ENCODE measurements at places on chromosomes 12 and 14.
A peak's percentile ranks its signal among the peaks of the same experiment; 100 is the strongest.

DNA sequence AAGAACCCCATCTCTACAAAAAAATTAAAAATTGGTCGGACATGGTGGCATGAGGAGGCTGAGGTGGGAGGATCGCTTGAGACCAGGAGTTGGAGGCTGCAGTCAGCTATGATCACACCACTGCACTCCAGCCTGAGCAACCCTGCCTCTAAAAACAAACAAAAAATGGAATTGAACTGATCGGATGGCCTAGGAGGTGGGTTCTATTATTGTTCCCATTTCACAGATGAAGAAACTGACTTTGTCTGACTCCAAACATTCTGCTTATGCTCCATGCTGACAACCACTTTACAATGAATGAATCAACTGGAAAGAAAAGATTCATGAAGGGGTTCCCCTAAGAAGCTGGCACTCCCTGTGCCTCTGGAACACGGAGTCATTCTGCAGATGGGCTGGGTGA, 47.3 kb downstream of the TRPV4 start:
- DNase-seq = no peak

- no peak for DNase-seq
Observed at GRCh38 chr12:64694130-64695040, 64.8 kb downstream of the GNS start.

DNA sequence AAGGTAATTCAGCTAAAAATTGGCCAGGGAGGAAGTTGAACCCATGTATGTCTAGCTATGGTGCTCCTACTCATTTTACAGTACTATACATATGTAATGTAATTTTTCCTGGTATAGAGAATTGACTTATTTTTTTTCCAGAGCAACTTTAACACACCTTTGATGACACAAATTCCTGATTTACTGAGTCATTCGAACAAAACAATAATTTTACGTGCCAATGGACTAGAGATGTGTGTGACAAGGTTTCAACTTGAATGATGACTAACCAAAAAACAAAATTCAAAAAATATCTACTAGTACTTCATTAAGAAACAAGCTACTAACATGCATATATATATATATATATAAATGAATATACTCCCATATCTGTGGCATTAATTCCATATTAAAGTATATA, 180.5 kb downstream of the KITLG start:
- no peak for DNase-seq

DNA sequence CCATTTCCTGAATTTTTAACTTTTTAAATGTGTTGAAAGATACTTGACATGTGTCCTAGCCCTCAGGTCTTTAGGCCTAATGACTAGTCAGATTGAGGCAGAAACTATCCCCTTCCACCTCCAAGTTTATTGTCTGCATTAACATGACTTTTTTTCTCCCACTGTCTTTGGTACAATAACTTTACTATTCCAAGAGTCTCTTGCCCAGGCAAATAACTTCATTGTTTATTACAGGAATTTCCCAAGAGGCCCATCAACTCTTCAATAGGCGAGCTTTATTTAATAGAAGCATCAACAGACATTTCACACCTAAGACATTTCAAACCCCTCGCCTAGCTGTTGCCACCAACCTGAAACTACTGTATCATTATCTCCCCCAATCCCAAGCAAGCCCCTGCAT, 10.7 kb downstream of the NFKBIA start:
- DNase-seq = no peak

DNA sequence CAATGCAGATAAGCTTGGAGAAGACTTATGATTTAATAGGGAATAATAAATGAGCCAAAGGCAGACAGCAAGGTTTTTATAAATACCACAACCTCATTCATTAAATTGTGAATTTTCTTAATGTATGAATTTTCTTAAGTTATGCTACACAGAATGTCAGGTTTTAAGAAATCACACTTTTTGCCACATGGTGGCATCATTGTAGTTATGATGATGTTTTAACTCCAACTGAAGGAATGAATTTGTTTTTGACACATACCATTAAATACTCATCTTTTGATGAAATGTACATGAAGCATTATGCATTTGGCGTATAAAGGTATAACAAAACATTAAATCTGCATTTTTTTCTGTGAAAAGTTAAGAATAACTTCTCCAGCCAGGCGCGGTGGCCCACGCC, 524.1 kb upstream of the FBXO33 start:
- no peak for DNase-seq

- DNase-seq = no peak
Observed at GRCh38 chr14:76080471-76080870, 71.3 kb upstream of the GPATCH2L start.

GRCh38 chr14:65664436-65664835, 251.9 kb downstream of the FUT8 start:
- DNase-seq = no peak

GRCh38 chr12:116712458-116713303, 25.2 kb downstream of the SPRING1 start:
- DNase-seq = no peak

- DNase-seq = no peak
Observed at GRCh38 chr12:19196959-19197630, 67.6 kb downstream of the PLEKHA5 start.

- DNase-seq = no peak
Observed at GRCh38 chr14:45332360-45332988, 79.5 kb upstream of the MIS18BP1 start.

DNA sequence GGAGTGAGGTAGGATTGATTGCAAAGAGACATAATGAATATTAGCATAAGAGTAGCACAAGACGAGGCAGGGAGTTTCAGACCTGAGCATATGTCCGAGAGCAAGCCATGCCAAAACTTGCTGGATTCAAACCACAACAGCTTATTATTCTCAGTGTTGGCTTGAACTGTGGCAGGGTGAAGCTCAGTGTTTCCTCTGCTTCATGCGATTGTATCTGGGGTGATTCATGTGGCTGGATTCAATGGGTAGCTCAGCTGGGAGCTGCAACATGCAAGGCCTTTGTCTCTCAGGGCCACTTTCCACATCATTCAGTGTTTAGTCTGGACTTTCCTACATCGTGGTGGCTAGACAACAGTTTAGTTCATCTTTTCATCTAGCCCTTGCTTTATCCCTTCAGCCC, 22.1 kb upstream of the E2F7 start:
- no peak for DNase-seq

- DNase-seq = no peak
Observed at GRCh38 chr14:83993545-83993944, 1536.4 kb upstream of the FLRT2 start.

DNA sequence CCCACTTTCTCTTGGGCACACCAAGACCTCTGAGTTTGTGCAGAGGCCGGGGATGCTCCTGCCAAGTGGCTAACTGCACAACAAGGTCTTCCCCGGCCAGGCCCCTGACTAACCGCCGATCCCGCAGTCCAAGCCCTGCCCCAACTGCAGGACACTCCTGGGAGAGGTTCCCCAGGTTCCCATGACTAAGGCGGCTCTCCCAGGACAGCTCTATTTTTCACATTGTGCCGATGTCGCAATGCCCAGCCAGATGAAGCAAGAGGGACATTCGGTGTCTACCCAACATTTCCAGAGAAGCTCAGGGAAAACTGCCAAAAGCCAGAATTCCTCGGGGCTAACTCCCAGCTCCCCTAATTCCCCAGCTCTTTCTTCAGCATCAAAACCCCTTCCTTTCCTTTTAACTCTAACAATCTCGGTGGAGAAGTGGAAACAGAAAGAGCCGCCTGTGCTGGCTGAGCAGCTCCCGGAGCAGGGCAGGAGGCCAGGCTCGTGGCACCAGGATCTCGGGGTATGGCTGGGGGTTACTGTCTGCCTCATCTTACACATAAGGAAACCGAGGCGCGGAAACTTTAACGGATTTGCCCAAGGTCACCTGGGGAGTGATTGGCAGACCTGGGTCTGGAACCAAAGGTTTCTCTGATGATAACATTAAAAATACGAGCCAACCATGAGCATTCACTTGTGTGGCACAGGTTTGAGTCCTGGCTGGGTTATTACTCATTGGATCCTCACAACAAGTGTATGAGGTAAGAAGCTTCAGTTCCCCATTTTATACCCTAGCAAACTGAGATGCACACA, 318.2 kb downstream of the BCL11B start:
- no peak for DNase-seq

- no peak for DNase-seq
Observed at GRCh38 chr14:71533390-71533789, 398.8 kb upstream of the RGS6 start.

GRCh38 chr14:56189307-56189706, 71.1 kb downstream of the PELI2 start:
- no peak for DNase-seq

- no peak for DNase-seq
Observed at GRCh38 chr12:129534966-129535750, 368.7 kb downstream of the TMEM132D start.

DNA sequence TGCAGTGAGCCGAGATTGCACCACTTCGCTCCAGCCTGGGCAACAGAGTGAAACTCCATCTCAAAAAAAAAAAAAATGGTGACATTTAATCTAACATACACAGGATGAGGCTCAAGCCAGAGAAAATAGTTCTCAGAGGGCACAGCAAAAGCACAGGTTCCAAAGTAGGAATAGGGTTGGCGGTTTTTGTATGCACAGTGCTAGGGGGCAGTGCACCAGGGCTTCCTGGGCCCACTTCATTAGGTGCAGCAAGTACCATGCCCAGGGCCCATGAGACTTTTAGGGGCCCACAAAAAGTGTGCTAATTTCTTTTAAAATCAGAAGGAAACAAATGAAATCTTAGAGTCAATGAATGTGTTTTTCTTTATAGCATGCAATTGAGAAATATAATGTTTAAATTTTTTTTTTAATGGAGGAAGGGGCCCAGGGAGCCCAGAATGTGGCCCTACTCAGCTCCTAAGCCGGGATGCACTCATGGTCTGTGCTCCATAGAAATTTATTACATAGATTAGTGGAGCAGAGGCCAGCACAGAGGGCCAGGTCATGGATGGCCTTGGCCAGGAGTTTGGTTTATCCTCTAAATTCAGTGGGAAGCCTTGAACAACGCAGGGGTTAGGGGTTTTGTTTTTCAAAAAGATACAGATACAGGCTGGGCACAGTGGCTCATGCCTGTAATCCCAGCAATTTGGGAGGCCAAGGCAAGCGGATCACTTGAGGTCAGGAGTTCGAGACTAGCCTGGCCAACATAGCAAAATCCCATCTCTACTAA, 2.3 kb downstream of the AK7 start:
- DNase-seq = no peak

GRCh38 chr12:116607039-116607438, 47.9 kb downstream of the MAP1LC3B2 start:
- no peak for DNase-seq

DNA sequence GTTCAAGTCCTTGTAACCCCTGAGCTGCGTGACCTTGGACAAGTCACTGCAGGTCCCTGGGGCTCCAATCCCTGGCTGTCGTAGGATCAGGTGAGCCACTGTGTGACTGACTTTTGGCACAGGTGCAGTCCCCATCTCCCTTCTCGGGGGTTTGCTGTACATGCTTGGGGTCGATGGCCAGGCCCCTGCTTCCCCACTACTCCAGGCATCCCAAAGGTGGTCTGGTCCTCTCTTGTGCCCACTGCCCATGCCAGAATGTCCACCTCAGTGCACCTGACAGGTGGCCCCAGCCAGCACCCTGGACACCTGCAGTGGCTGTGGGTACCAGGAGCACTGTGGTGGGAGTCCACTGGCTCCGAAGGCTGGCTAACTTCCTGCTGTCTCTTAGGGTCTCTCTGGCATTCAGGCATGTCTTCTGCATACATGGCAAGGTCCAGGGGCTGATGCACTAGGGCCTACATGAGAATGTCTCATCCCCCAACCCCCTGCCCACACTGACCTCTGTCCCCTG, 14.7 kb downstream of the FOXN4 start:
- DNase-seq = no peak

DNA sequence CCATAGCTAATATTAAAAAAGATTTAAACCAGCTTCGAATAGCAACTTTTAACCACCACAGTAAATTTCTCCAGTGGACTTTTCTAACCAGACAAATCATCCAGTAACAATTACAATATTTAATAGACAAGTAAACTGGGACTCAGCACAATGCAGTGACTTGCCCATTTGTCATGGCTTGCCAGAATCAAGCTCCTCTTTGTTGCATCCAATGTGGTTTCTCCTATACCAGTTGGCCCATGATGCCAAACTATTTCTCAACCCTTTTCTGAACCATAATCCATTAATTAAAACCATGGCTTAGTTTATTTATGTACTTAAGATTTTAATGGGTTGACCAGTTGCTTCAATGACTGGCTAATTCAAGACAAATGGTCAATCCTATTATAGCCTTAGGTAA, 64.4 kb downstream of the DIO2 start:
- DNase-seq = no peak

DNA sequence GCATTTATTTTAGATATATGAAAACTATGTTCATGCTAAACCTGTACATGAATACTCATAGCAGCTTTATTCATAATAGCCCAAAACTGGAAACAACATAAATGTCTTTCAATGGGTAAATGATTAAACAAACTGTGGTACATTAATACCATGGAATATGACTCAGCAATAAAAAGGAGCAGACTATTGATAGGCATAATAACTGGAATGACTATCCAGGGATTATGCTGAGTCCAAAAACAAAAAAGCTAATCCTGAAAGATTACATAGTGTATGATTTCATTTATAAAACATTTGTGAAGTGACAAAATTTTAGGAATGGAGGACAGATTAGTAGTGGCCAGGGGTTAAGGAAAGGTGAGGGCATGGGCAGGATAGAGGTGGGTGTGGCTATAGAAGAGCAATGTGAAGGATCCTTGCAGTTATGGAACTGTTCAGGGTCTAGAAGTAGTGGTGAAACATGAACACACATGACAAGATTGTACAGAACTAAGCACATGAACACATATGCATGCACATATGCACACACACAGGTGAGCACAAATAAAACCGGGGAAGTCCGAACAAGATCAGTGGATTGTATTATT, 61.1 kb upstream of the CDKN3 start:
- no peak for DNase-seq

GRCh38 chr14:29175706-29176105, 409.1 kb downstream of the FOXG1 start:
- DNase-seq = no peak

- no peak for DNase-seq
Observed at GRCh38 chr12:22625762-22626294, 857 bp downstream of the ETNK1 start.

GRCh38 chr12:47079981-47080724, 394 bp upstream of the AMIGO2 start:
- DNase-seq = peak; percentile 39

- no peak for DNase-seq
Observed at GRCh38 chr12:101039848-101040531, 170.0 kb downstream of the SLC5A8 start.

GRCh38 chr14:86712176-86712575, 1182.2 kb downstream of the FLRT2 start:
- no peak for DNase-seq

- no peak for DNase-seq
Observed at GRCh38 chr12:124947561-124948398, 33.3 kb upstream of the UBC start.

- no peak for DNase-seq
Observed at GRCh38 chr12:91023326-91024004, 18.7 kb upstream of the EPYC start.
